DMS53 (cell line): ENCODE measurements at places on chromosomes 4 and X.

- peak; percentile 29 for DNase-seq
Measured at GRCh38 chr4:89483833-89484232, 176.2 kb upstream of the GPRIN3 start.

DNA sequence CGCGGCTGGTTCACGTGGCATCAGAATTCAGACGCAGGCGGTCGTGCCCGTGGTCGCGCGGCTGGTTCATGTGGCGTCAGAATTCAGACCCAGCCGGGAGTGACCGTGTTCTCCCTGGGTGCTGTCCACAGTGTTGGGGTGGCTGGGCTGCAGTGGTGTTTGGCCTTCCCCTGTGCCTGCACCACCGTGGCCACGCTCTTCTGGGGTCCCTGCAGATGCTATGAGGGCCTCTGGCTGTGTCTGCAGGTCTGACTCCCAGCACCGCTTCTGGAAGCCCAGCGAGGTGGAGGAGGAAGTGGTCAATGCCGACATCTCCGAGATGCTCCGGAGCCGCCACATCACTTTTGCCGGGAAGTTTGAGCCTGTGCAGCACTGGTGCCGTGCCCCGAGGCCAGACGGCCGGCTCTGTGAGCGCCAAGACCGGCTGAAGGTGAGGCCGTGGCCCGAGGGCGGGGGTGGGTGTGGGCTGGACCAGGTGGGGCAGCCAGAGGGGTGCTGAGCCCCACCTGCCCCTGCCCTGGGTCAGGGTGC is 26.4 kb downstream of the NKX1-1 start:
- DNase-seq: no peak

DNA sequence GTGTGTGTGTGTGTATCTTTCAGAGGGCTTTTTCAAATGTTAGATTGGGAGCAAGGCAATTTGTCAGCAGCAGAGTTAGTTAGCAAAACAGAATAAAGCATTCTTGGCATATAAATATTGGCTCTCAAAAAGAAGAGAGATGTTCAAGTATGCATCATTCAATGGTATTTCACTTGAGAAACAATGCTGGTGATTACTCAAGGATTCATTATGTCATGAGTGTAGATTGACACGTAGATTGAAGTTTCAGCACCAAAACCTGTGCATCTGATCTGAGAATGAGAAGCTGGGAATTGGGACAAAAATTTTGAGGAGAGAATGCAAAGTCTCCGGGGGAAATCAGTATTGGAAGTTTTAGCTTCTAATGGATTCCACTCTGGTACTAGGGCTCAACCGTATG is 241.4 kb downstream of the FRMPD4 start:
- no peak for DNase-seq

- peak; percentile 30 for DNase-seq
Measured at GRCh38 chrX:7586126-7586525, 256.8 kb upstream of the VCX start.

GRCh38 chrX:154793084-154793795 is 12.0 kb downstream of the MPP1 start:
- DNase-seq: peak; percentile 55

DNA sequence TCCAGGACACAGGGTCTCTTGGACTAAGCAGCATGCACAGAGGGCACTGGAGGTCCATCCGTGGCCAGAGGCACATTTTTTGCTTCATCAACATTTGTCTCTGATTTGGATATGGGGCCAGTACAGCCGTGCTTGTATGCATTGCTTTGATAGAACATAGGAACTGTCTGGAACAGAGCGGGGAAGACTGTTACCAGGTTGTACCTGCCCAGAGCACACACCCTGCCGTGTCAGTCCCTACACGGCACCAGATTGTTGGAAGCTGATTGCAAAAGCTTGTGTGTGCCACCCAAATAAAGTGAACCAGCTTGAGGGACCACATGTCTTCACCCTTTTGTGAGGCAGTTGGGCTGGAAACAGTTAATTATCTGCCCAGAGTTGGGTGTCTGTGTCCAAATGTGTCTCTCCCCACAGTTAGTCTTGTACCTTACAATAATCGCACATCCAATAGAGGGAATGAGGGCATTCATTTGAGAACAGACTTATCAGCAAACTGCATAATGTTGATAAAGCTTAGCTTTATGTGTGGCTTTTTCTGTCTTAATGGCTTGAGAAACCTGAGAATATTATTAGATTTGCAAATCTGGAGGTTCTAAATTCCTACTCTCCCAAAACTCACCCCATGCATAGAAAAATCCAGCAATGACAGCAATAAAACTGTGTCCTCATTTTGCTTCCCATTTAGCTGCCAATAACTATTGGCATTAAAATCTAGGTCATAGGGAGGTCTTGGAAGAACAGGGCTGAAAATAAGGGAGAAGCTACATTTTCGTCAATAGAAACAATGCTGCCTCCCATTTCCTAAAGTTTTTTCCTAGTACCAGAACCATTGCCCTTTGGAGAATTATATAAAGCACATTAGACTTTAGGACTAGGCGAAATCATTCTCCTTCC is 21.2 kb downstream of the KLF3 start:
- no peak for DNase-seq

DNA sequence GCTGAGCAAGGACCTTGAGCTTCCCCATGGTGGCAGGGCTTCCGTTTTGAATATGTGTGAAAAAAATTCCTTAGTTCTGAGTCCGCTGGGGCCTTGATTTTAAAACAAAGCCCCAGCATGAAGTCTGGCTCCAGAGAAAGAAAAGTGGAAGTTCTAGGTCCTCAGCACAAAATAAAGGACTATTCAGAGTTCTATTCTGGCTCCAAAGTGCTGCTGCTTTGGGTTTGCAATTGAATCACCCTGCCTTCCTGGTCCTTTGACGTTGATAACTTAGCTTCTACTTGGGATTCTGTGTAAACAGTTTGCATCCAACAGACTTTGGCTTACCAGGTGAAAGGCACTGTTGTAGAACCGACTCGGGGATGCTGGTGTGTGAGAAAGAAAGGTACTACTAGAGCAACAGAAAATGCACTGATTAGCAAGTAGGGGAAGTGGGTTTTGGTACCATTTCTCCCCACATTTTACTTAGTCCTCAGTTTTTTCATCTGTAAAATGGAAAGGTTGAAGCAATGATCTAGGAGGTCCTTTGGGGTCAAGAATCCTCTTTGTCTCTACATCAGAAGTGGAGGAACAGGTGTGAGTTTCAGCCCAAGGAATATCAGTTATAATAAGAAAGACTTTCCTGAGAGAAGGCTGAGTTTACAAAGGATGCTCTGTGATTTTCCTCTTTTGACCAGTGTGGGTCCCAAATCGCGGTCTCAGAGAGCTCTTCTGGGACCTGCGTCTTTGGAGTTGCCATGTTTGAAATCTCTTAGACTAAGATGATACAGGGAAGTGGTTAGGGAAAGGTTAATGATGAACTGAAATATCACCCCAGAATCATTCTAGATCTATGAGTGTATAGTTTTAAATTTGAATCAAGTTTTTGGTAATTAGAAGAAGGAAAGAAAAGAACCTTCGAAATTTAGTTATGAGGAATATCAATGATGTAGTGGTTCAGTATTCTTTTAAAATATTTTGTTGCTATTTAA is 28.2 kb downstream of the IGFBP7 start:
- DNase-seq: no peak

DNA sequence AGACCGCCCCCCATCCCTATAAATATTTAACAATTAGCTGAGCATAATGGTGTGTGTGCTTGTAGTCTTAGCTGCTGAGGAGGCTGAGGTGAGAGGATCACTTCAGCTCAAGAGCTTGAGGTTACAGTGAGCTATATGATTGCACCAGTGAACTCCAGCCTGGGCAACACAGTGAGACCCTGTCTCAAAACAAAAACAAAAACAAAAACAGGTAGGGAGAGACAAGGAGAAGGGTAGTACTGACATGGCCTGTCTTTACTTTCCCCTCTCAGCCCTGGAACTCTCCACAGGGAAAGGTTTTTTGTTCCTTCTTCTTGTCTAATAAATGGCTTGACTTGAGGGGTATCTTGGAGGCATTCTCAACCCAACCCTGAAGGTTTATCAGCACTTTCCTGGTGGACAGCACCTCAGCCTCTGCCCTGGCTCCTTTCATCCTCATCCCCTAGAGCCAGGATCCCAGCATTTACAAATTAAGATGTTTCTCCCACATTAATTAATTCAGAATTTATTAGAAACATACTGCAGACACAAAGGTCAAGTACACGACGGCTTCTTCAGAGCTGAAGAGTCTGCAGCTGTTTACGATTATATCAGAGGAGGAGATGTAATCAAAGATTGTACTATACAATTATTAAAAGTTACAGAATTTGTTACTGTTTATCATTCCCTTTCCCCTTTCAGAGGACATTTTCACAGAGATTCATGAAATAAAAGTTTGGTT is 131.8 kb downstream of the AFF1 start:
- no peak for DNase-seq

DNA sequence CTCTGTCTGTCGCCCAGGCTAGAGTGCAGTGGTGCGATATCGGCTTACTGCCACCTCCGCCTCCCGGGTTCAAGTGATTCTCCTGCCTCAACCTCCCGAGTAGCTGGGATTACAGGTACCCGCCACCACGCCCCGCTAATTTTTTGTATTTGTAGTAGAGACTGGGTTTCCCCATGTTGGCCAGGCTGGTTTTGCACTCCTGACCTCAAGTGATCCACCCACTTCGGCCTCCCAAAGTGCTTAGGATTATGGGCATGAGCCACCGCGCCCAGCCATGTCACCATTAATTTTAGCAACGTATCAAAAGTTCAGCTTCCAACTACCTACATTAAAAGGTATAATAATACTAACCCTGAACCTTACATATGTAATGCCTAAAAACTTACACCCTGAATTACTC is 940 bp upstream of the UTP3 start:
- peak; percentile 45 for DNase-seq

GRCh38 chr4:140061194-140061593 is 92.8 kb downstream of the MAML3 start:
- no peak for DNase-seq

DNA sequence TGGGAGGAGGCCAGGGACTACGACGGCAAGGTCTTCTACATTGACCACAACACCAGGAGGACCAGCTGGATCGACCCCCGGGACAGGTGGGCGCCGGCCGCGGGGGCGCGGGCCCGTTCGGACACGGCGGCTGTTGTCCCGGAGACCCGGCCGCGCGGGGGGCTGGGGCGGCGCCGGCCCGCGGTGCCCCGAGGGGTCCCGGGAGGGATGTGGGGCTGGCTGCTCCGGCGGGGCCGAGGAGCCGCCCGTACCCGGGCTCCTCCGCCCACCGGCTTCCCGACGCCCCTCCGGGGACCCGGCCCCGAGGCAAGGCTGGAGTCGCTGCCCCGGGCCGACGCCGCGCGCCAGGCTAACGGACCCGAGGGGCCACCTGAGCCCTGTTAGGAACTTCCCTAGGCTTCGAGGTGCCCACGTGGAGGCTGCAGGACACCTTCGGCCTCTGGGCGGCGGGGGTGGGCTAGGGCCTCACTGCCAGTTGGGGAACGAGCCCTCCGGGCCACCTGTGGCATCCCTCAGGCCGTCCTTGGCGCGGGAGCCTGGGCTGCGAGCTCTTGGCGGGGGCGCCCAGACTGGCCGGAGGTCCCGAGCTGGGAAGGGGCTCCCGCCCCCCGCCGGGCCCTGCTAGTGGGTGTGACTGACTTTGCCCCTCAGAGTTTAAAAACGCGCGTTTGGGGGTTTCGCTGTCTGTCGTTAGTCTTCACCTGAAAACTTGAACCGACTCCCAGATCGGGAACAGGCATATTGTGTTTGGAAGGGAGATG is 660 bp downstream of the WWC2 start:
- DNase-seq: peak; percentile 56

- DNase-seq: no peak
Measured at GRCh38 chrX:27086237-27086636, 376.9 kb downstream of the PPP4R3C start.

DNA sequence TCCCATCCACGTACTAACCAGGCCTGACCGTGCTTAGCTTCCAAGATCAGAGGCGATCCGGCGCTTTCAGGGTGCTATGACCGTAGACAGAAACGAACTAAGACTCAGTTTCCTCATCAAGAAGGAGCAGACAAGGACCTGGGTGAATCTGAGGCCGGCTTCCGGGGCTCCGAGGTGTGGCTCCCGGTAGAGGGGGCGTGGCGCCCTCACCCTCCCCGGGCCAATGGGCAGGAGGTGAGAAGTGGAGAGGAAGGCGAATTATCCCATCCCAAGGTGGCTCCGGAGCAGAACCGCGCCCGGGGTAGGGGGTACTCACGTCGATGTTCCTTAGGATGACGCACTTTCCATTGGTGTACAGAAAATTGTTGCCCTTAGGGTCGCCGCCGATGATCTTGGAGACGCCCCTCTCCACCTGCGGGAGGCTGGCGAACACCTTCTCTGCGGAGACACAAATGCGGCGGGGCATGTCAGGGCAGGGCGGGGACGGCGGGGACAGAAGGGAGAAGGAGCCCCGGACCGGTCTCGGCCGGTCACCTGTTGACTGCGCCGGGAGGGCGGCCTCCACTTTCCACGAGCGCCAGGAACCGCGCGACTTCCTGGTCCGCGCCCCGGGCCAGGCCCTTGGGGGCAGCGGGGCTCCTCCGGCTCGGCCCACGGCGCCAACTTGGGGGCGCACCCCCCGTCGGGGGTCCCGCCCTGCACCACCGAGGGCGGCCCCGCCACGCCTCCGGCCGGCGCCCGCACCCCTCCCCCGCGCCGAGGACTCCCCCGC is 616 bp downstream of the WDR1 start:
- peak; percentile 87 for DNase-seq

GRCh38 chr4:93791570-93792195 is 36.9 kb upstream of the ATOH1 start:
- DNase-seq: peak; percentile 68

DNA sequence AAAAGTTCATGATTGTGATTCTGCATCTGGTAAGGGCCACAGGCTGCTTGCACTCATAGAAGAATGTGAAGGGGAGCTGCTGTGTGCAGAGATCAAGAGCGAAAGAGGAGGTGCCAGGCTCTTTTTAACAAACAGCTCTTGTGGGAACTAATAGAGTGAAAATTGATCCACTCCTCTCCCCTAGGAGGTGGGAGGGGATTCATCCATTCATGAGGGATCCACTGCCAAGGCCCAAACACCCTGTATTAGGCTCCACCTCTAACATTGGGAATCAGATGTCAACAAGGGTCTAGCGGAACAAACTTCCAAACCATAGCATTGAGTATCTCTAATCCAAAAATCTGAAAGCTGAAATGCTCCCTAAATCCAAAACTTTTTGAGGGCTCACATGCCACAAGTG is 16.4 kb upstream of the PPID start:
- no peak for DNase-seq

DNA sequence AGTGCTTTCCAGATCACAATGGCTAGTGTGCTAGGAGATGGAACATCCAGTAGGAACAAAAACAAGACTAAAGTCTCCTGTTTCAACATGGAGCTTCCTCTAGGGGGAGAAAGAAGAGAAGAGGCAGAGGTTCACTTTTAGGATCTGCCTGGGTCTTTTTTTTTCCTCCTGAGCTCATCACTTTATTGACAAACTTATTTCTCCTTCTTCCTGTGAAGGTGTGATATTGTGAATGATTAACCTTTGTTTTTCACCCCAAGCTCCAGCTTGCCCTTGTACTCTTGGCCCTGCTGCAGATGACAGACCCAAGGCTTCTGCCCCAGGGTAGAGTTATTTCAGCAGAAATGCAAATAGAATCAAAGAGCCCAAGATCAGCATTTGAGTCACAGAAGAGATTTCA is 13.5 kb downstream of the PAGE4 start:
- peak; percentile 48 for DNase-seq

- DNase-seq: no peak
Measured at GRCh38 chr4:140626661-140627376, 58.1 kb upstream of the UCP1 start.
